RPMI7951 (cell line): ENCODE measurements at places on chromosomes 2 and 18. TPM values are rescaled to one million over a fixed set of nuclear protein-coding genes. Genes with fewer than 3 reads are reported as not detected.

UGT1A10 gene
- total RNA-seq, result 0.29 TPM in 1 of 2 replicates, not detected in the other

CELF4 gene
- not detected in 2 replicates for total RNA-seq

FABP1 gene
- total RNA-seq, result not detected in 2 replicates

RNF144A gene
- total RNA-seq, result 9.5 and 12.4 TPM in 2 replicates

C1QL2 gene
- total RNA-seq, result not detected in 2 replicates

CNTNAP5 gene
- total RNA-seq, result not detected in 2 replicates

HOXD3 gene
- total RNA-seq, result 1.6 and 2.1 TPM in 2 replicates
